ENCODE measurements at places on chromosomes 1 and 21.

GRCh38 chr1:201888282-201889089 is at the start of gene SHISA4:
Gene SHISA4 (plus strand): TSS chr1:201888898. CDS start chr1:201888995, 97 bp downstream.
- DNase-seq = peak; percentile 88

DNA sequence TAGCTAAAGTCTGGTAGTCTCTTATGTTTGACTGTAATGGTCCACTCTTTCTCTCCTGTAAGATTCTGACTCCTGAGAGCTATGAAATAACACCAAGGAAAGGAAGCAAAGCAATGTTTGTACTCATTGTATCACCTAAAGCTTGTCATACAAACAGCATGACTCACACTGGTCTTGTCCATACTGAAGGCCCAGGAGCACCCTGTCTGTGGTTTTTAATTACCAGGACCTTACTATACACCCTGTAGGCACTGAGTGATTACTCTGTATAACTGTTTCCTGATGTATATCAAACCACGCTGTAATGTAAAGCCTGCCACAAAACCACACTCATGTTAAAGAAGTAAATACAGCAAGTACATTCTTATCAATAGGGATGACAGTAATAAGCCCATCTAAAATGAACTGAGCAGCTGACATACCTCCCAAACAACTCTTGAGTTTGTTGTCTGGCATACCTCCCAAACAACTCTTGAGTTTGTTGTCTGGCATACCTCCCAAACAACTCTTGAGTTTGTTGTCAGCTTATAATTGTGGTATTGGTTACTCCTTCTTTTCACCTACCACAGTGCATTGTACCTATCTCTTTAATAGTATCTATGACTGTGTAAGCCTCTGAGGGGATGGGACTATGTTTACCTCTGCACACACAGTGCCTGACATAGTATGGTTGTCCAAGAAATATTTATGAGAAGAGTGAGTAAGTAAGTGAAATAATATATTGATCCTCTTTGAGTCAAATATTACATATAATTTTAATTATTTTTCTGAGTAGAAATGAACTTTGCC is 11.6 kb upstream of the TNFSF18 start:
- no peak for DNase-seq

DNA sequence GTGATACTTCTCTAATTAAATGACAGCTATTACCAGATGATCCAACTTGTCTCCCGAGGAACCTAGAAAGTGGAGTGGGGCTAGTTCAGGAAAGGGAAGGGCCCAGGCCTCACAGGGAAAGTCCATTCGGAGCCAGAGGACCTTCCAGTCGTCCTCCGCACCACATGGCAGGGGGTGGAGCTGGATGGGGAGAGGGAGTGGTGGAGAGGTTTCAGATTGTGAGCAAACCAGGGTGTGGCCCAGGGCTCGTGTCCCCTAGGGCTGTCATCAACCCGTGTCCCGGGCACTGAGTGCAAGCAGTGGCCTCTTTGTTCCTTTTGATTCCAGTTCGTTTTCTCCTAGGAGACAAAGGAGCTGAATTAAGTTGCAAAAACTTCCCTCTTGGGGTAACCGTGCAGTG is 114.9 kb downstream of the HUNK start:
- no peak for DNase-seq

DNA sequence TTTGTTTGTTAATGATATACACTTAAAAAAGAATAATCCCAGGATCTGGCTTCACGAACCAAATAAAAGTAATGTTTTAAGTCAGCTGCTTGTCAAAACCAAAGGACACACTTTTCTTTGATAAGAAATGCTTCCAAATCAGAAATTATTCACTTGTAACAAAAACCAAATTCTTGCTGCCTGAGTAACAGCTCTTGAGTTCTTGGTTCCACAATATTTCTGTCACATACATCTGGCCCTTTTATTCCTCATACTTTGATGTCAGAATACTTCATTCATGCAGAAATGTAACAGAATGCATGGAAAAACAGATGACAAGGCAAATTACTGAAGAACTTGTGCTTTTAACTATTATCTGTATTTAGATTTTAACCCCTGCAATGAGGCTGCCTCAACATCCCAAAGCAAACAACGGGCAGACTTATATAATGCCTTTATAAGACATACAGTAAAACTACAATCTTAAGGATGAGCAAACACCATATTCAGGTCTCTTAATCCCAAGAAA is 1.5 kb downstream of the VAMP4 start:
- DNase-seq = no peak

DNA sequence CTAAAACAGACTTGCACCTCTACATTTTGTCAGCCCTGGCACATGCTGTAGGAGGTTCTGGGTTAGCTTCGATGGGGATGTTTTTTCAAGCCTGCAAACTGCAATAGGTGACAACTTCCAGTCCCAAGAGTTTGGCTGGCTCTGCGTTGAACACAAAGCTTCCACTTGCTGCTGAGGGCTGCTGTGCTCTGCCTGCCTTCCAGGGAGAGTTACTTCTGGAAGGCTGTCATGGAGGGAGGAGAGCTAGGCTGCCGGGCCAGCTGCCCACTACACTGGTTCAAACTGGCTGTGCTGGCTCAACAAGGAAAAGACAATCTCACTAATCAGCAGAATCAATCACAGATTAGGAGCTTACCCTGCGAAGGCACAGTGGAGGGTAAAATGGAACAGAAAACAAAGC is 46.7 kb upstream of the PPP2R5A start:
- peak; percentile 79 for DNase-seq

DNA sequence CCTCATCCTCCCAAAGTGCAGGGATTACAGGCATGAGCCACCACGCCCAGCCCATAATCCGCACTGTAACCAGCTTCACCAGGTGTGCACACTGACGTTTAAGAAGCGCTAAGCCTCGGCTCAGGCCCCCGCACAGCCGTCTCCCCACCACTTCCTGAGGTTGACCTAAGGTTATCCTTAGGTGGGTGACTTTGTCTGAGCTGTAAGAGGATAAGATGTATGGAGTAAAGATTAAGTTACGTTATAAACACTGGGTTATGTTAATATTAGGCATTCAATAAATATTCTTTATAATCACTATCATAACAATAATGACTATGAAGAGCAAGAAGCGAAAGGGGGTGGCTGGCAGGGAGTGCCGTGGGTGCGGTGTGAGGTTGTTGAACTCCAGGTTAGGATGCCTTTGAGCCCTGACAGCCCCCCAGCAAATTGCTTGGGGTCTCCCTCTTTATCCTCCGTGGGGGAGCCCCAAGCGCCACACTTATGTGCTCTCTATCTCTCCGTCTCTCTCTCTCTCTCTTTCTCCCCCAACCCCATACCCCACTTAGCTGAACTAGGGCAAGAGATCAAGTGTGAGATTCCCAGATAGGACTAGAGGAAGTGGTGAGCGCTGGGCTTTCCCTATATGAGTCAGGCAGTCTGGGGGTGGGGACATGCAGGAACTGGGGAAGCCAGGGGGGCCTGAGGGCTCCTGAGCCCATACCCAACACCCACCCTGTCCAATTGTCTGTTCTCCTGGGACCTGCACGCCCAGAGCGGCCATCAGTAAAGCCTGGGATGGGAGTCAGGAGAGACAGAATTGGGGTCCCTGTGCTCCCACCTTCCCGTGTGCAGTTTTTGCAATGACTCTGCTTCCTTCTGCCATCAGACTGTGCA is 7.6 kb downstream of the EFHD2 start:
- DNase-seq = no peak

DNA sequence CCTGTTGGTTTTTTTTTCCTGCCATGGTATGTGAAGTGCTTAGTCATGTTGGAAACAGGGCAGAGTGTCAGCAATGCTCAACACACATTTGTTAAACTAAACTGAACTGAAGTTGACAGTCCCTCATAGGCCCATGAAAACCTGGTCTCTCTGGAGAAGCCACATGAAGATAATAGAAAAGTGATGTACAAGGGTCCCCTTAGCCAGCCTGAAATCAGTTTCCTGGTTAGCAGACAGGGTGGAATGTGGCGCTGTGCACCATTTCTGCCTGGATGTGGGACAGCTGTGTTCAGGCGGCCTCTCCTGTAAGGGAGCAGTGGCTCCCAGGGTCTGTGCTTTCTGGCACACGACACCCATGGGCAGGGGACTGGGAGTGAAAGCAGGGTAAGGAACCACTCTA is 9.9 kb upstream of the CHI3L1 start:
- peak; percentile 43 for DNase-seq

DNA sequence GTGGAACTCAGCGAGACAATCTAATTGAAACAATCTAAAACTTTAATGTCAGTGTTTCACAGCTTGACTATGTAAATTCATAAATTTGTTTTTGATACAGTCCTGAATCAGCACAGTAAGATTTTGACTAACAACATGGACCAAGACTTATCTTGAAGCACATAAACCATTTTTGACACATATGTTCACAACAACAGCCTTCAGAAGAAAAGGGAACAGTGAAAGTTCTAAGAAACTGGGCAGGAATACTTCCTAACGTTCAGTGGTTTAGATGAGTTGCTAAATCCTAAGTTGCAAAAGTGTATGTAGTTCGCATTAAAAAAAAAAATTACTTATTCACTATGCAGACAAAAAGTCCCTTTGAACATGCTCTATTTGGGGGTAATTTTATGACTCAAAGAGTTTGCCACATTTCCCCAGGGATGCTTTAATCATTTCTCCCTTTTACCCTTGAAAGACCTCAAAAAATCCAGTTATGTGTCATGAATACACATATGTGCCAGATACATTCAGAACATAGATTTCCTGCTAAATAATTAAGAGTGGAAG is 120.2 kb downstream of the MRPL39 start:
- no peak for DNase-seq

GRCh38 chr1:30887485-30888315 is 20.9 kb downstream of the SDC3 start:
- DNase-seq = no peak

DNA sequence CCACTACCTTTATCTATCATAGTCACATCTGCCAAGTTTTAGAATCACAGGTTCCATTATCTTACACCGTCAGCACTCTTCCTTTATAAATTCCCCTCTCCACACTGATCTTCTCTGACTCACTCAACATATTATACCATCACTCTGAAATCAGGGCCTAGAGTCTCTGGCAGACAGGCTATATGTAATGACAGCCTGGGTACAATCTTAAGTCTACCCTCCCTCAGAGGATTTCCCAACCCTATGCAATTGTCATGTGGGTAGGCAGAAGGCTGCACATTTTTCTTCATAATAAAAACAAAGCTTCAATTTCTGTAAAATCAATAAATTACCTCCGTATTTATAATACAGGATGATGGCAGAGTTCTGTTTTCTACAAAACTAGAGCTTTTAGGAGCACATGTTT is 138.0 kb downstream of the RERE start:
- DNase-seq = no peak

DNA sequence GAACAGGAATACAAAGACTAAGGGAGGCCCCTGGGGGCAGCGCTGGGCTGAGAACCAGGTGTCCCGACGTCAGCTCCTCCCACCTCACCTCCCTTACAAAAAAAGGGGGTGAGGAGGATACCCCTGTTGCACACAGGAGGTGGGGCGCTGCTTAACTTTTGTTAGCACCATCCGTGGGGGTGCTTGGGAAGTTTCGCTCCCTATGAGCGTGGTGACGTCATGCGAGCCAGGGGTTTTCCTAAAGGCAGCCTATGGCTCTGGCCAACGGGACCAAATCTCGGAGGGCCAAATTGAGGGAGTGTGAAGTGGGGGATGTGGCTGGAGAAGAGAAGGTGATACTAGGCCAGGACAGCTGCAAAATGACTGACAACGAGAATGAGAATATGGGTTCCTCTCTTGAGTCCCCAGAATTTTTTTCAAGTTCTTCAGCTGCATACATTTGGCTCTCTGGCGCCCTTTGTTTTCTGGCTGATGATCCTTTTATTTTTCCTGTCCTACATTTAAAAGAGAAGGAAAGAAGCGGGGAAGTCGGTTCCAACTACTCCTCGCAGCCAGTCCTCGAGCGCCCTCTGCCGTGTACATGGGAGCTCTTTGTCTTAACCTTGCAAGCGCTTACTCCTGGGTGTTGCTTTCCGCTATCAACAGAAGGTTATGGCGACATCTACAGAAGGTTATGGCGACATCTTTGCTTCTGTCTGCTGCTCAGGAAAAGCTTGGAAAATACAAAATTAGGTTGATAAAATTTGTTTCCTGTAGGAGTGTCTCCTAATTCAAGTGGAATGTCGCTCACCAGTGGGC is 48.0 kb upstream of the ZC3H11B start:
- peak; percentile 92 for DNase-seq

DNA sequence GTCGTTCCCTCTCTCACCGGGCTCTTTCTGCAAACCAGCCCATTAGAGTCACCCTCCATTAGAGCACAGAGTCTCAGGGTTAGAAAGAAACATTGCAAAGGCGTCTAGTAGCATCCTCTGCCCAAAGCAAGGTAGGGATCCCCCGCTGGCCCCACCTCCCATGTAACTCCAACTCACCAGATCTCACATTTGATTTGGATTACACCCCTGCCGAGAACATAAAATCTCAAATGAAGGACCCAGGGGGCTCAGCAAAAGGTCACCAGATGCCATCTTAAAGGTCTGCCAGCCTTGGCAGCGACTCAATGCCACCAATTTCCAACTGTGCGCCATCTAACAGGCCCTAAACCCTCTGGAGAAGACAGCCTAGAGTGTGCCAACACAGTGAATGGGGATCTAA is 14.1 kb downstream of the C1orf87 start:
- no peak for DNase-seq

DNA sequence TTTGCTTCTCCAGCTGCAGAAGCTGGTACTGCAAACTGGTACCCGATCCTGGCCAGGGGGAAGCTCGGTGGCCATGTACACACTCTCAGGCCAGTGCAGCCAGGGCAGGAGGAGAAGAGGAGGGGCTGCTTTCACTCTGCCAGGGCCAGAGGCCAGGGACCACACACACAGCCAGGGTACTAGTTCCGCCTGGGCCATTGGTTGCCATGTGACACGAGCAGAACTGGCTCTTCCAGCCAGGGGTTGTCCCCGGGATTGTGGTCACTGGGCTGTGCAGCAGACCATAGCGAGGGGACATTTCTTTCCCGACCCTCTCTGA is 3.7 kb upstream of the SHISAL2A start:
- no peak for DNase-seq

- DNase-seq = no peak
These were observed 7.1 kb downstream of the ZBTB21 start for GRCh38 chr21:42003051-42003461.

GRCh38 chr21:46031484-46031883 is 49.9 kb downstream of the COL6A1 start:
- no peak for DNase-seq

DNA sequence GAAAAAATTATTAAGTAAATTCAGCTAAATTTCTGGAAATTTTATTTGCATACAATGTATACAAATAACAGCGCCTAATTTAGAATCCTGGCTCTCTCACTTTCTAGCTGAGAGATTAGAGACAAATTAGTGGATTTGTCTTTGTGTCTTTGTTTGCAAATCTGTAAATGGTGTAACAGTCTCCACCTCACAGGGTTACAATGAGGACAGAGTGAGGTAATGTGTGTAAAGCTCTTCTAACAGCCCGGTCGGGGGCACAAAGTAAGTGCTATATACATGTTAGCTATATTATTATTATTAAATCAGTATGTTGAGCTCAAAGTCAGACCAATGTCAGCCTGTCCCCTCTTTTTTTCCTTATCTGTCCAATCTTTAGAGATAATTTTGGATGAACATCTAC is 5.0 kb upstream of the ADAMTSL4 start:
- no peak for DNase-seq

- DNase-seq = no peak
These were observed 41.5 kb downstream of the LRRC3 start for GRCh38 chr21:44496564-44497550.
